AG09319 (cell line): ENCODE measurements at places on chromosomes 3 and 15.
A peak's percentile ranks its signal among the peaks of the same experiment; 100 is the strongest.

- no peak for DNase-seq
Measured at GRCh38 chr3:5390936-5391625, 203.6 kb downstream of the EDEM1 start.

GRCh38 chr3:119944091-119944490 lies 150.2 kb downstream of the GSK3B start:
- no peak for DNase-seq

DNA sequence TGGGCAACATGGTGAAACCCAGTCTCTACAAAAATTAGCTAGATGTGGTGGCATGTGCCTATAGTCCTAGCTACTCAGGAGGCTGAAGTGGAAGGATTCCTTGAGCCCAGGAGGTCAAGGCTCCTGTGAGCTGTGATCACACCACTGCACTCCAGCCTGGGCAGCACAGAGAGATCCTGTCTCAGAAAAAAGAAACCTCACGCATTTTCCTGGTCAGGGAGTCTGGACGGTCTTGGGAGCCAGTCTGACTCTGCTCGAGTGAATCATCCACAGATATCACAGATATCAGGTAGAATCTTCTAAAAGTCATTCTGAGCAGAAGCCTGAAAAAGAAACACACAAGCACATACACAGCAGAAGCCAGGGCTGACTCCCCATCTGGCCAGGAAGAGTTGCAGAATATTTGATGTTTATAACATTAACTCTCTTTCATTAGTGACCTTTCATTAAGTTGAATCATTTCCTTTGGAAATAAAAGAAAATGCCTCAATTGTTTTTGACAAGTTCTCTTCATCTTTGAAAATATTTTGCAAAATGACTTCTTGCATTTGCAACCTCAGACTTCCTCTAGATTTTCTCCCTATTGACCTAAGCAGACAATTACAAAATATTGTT lies 56.5 kb upstream of the ABHD17C start:
- DNase-seq: no peak

- DNase-seq: no peak
Measured at GRCh38 chr3:14864131-14864530, 45.4 kb downstream of the FGD5 start.

- DNase-seq: no peak
Measured at GRCh38 chr3:112865757-112866156, 19.1 kb upstream of the CD200R1L start.

GRCh38 chr15:59346951-59347350 lies 25.7 kb downstream of the MYO1E start:
- no peak for DNase-seq

DNA sequence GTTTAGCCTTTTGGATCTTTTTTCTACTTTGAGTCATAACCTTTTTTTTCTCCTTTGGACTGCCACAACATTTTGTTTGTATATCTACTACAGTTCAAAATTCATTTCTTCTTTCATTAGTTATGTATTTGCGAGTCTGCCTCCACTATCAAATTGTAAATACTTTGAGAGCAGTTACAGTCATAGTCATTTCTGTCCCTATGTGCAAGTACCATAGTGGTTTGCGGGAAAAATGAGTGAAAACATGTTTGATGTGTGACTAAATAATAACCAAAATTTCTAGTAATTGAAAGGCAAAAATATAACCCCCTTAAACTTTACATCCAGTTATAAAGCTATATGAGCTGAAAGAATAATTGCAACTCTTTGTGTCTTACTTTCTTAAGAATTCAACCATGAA lies 45.8 kb upstream of the CCDC50 start:
- no peak for DNase-seq

DNA sequence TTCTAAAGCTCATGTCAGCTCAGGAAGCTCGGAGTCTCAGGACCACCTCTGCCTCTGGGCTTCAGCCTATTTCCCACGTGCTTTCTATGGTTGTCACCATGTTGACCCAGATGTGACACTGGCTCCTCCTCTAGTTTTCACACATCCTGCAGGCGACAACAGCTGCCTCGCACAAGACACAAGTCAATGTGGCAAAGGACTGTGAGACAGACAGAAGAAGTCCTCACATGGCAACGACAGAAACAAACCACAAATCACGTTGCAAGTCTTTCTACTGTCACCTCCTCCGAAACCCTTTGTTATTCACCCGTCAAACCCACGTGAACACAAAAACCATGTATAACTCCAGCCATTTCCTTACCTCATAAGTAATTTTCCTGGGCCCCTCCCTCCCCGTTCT lies 194.5 kb downstream of the MEX3B start:
- DNase-seq: no peak

DNA sequence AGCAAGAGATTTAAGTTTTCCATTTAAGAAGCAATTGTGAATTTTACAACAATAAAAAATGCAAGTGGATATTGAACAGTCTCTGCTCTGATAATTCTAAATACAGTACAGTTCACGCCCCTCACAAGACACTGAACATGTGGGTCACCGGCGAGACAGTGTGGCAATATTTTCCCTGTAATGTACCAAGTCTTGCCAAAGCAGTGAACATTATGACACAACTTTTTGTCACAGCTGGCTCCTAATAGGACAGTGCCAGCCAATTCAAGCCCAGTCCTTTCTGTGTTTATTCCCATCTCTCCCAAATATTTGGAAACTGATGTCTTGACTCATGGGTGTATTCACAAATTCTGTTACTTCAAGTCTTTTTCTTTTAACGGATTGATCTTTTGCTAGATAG lies 62.3 kb downstream of the PPARG start:
- DNase-seq: no peak

DNA sequence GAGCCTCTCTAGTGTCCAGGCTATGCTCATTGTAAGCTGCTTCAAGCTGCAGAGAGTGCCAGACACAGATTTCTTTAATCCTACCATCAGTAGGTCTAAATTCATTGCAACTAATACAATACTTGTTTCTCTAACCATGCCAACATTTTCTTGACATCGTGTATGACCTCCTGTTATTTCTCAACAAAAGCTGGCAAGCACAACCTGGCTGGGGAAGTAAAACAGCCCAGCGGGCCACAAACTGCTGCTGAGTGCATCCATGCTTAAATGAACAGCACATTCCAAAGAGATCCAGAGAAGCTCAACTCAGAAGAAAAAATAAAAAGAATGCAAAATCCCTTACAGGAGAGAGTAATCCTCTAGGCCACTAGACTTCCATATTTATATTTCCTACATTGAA lies 36.5 kb downstream of the GMNC start:
- DNase-seq: no peak

GRCh38 chr3:66405701-66406091 lies 95.1 kb downstream of the LRIG1 start:
- no peak for DNase-seq

- DNase-seq: peak; percentile 11
Measured at GRCh38 chr3:18246336-18247060, 178.6 kb downstream of the SATB1 start.

DNA sequence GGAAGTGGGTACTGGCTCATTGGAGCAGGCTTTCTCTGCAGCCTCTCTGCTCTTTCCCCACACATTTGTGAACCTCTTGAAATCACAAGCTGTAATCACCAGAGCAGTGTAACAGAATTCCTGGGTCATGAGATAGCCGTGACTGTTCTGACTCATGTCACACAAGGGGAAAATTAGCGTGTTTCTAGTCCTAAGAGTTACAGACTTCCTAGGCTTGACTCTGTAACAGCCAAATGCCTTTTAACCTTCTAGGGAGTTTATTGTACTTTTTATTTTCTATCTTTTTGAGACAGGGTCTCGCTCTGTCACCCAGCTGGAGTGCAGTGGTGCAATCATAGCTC lies 54.7 kb upstream of the TRAK1 start:
- peak; percentile 80 for DNase-seq

GRCh38 chr15:38220606-38221273 lies 31.9 kb upstream of the SPRED1 start:
- DNase-seq: no peak

GRCh38 chr3:49255112-49255511 lies 21.9 kb downstream of the C3orf62 start:
- no peak for DNase-seq

GRCh38 chr3:146577662-146578061 lies 27.5 kb downstream of the PLSCR5 start:
- DNase-seq: peak; percentile 19

- DNase-seq: no peak
Measured at GRCh38 chr3:128074851-128075521, 22.7 kb downstream of the SEC61A1 start.

DNA sequence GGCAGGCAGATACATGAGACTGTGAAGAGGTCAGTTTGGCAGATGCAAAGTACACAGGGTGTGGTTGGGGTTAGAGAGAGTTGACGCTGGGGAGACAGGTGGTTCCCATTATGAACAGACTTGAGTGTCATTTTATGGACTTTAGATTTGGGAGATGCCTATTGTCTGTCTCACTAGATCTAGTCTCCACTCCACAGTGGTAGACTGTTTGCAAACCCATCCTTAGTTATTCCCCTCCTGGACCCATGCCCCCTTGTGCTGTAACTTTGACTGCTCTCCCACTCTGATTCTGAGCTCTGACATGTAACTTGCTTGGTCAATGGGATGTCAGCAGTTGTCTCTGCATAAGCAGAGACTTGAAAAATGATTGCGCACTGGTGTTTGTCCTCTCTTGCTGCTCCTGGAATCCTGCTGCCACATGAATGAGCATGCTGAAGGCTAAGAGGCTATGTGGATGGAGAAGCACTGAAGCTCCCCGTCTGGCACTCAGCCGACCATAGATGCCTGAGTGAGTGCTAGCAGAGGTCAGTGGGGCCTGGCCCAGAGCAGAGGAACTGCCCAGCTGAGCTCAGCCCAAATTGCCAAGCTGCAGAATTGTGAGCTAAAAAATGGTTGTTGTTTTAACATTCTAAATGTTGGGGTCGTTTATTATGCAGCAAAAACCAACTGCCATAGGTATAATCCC lies 88.2 kb downstream of the FAM43A start:
- peak; percentile 37 for DNase-seq

- no peak for DNase-seq
Measured at GRCh38 chr3:101240719-101241399, 79.5 kb downstream of the IMPG2 start.

DNA sequence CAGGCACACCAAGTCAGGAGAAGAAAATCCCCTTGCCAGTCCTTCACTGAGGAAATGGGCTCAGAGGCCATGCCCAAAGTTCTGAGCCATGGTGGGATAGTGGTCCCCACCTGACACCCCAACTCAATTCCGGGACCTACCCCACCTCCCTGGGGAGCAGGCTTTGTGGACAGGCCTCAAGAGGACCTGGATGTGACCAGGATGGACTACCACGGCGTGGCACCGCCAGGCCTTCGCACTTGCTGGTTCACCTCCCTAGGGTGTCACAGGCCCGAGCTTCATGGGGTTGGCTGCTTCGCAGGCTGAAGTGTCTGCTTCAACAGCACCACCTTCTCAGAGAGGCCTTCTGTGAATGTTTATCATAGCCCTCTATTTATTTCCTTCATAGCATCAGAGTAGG lies 31.7 kb downstream of the POC1A start:
- DNase-seq: no peak

- DNase-seq: no peak
Measured at GRCh38 chr15:42603978-42604377, 28.6 kb downstream of the STARD9 start.

- no peak for DNase-seq
Measured at GRCh38 chr3:89467898-89468363, 360.5 kb downstream of the EPHA3 start.
